ENCODE measurements at places on chromosomes 12 and 14.

GRCh38 chr14:25895740-25896139 is 702.1 kb downstream of the NOVA1 start:
- no peak for DNase-seq

DNA sequence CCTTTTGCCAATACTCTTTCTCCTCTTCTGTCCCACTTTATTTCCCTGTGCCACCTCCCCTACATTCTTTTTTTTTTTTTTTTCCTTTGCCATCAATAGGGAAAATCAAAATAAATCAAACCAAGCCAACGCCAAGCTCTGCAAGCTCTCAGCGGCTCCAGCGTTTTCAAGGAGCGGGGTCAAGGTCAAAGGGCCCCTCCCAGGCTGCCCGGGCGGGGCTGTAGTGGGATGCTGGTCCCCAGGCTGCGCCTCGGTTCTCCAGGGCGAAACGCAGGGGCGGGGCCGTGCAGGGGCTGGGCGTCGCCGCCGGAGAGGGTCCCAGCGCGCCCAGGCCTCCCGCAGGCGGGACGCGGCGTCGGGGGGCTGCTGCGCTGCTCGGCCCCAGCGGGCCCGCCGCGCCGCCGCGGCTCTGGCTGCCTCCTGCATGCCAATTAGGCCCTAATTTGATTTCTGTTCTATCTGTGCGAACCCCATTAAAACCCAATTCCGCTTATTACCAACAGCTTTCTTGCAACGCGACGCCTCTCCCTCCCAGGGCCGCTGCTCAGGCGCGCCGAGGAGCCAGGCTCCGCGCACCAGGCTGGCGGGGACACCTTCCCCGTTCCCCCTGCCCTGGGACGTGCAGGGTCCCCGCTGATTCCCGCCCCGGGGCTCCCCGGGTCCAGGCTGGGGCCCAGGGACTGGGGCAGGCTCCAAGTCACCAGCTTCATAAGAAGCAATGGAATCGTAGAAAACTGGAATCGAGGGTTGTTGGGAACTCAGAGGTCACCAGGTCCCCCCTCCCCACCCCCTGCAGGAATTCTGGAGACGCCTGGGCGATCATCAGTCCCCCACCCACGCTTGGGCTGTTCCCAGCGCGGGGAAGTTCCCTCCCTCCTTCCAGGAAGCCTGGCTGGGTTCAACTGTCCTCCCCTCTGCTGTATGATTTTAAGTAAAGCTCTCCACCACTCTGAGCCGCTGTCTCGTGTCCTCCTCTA is 50.7 kb upstream of the MAP1LC3B2 start:
- DNase-seq = peak; percentile 73

GRCh38 chr14:45633220-45633984 is 380.4 kb upstream of the MIS18BP1 start:
- DNase-seq = no peak

DNA sequence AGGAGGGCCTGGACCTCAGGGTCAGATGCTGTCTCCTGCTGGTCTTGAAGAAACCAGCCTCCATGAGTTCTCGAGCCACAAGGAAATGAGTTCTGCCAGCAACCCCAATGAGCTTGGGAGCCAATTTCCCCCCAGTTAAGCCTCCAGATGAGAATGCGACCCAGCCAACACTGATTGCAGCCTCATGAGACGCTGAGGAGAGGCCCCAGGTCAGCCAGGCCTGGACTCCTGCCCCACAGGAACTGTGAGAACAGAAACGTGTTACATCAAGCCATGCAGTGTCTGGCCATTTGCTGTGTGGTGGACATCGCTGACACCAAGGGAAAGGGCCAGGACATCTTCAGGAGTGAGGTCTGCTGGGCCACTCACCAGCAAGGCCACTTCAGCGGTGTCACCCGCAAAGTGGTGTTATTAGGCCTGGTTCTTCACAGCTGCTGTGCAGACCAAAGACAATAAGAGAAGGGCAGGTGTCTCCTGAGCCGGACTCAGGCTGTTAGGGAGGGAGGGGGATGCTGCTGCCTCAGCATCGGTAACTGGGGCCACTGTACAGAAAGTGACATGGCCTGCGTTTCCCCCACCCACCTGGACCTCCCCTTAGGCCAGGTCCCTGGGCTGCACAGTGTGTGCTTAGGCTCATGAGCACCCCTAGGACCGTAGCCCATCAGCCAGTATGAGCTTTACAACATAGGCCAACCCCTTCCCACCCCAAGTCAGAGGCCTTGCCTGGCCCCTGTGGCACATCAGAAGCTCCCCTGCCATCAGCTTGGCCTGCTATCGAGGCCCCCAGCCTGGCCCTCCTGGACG is 272.4 kb upstream of the RTL1 start:
- DNase-seq = no peak

GRCh38 chr12:119674560-119674959 is 6.6 kb downstream of the PRKAB1 start:
- DNase-seq = no peak

DNA sequence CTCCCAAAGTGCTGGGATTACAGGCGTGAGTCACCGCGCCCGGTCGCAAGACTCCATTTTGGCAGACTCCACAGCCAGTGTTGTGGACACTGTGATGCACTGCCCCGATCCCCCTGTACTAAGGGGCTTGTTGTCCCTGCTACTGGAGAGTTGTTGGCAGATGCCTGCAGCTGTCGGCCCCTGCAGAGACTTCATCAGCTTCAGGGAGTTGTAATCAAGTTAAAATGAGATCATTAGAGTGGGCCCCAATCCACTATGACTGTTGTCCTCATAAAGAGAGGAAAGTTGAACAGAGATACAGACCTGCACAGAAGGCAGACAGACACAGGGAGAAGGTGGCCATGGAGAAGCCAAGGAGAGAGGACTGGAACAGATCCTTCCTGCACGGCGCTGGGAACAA is 23.7 kb upstream of the TUBA1A start:
- DNase-seq = no peak

- no peak for DNase-seq
These were observed 31.8 kb downstream of the ISCA2 start for GRCh38 chr14:74525361-74525851.

DNA sequence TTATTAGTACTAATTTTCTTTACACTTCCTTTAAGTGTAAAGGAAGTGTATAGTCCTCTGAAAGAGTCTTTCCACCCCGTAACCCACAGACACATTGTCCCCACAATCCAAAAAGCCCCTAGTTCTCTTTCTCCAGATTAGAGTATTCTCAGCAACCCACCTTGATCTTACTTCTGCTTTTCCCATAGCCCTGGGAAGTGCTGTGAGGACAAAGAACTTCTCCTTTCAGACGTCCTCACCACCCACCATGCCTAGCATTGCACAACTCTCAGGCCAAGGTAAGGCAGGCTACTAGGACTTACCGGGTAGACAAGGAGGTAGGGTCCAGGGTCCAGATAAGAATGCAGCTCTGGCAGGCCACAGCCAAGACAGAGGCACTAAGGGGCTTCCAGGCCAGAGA is 7.4 kb downstream of the AAAS start:
- DNase-seq = no peak

- no peak for DNase-seq
These were observed 4.8 kb upstream of the AEBP2 start for GRCh38 chr12:19434538-19434937.

DNA sequence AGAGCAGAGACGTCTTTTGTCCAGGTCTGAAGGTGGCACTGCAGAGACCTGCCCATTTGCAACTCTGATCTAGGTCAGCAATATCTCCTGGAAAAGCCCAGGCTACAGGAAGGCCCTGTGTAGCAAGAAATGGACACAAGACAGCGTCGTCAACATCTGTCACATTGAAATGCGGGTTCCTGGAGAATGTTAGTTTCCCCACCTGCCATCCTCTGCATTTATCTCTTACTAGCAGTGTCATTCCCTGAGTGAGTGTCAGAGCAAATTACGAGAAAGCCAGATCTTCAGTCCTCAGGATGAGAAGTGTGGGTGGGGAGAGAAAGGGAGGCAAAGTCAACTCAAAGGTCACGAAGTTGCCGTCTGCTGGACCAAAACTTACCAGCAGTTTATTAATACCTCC is 27.4 kb upstream of the FLVCR2 start:
- DNase-seq = no peak

DNA sequence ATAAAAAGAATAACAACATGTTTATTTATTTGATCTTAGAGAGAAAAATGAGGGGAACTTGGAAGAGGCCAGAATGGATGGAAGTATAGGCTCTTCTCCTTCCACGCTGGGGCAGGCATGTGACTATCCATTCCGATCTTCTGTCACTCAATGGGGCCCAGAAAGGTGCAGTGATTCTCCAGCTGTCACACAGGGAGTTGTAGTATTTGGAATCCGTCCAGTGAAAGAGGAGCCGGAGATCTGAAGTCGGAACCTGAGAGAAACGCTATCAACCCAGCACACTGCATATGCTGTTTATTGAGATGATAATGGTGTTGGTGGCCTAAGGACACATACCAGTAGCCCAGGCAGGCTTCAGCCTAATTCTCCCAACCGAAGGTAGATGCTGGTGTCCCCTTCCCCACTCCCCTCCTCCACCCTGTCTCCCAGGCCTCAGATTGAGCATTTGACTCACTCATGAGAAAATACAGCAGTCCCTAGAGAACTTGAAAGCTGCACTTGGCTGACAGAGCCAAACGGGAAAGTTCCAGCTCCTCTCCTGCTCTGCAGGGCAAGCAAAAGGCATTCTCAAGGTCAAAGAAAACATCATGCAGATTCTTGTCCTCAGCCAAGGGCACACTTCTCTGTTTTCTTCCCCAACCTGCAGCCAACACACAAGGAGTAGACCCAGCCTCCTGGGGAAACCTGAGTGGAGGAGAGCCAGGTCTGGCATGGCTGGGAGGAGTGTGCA is 100.4 kb downstream of the IRF2BPL start:
- DNase-seq = no peak

GRCh38 chr14:74586681-74587362 is 25.2 kb downstream of the LTBP2 start:
- DNase-seq = no peak

GRCh38 chr12:91890742-91891141 is 254.9 kb downstream of the BTG1 start:
- DNase-seq = no peak

DNA sequence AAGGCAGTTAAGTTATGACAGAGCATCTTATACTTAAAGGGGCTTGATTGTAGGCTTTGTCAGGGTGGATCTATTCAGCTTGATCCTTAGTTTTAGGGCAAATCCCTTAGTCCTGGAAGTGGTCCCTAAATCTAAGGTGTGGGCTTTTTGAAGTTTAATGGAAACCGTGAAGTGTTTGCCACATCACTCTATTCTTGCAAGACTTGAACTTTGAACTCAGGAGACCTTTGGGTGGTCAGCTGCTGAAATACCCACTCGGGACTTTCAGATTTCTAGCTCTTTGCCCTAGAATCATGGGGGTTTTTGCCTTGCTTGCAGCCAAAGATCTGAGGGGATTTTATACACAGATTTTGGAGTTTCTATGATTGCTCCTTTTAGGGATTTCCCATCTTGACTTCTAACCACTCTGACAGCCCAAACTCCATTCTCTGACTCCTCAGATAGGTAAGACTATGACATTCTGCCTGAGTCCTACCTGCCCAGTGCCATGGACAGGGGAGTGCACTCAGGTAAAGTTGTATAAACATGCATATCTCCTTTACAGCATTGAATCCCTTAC is 39.9 kb downstream of the SNAPC1 start:
- no peak for DNase-seq

- no peak for DNase-seq
These were observed 7.2 kb downstream of the EFCAB11 start for GRCh38 chr14:89947344-89947743.

Data from WTC11 (cell line).